ENCODE measurements at places on chromosomes 5 and 9. TPM values are rescaled to one million over a fixed set of nuclear protein-coding genes. Genes with fewer than 3 reads are reported as not detected.

The C5orf58 gene
- total RNA-seq = not detected

The CAMK4 gene
- total RNA-seq = 71.8 TPM

DNA sequence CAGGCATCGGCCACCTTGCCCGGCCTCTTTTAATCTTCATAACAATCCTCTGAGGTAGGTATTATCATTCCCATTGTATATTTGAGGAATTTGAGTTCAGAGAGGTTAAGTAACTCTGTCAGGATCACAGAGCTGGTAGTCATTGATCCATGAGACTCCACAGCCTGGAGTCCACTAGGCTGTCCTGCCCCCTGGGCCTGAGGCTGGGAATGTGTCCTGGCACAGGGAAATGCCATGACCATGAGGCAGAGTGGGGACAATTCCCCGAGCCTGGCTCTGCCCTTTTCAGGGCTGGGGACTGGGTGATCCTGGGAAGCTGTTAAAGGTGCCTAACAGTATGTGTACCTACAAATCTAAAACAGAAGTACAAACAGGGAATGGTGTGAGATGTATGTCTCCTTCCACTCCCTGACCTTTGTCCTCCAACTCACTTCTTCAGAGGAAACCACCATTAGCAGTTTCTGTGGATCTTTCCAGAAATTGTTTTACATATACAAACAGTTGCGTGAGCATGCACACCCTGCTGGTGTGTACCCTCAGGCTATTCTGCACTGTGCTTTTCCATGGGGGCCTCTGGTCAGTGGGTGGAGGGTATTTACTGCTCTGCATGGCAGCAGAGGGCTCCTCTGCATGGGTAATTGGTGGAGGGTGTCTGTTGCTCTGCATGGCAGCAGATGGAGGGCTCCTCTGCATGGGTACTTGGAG is 53.8 kb downstream of the NDST1 start:
- DNase-seq = no peak

DNA sequence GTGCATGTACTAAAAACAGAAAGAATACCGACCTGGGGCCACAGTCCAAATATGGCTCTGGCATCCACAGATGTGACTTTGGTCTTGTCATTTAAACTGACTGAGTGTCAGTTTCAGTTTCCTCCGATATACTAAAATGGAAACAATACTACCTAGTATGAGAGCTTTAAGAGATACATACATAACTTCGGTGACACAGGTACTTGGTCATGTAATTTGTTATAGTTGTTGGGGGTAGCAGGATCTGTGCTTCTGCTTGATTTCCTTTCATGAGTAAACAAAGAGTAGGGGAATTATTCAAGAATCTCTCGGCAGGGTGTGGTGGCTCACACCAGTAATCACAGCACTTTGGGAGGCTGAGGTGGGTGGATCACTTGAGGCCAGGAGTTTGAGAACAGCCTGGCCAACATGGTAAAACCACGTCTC is 32.1 kb downstream of the MTMR12 start:
- DNase-seq = no peak

- peak; percentile 29 for DNase-seq
These were observed 15.0 kb downstream of the HMHB1 start for GRCh38 chr5:143826951-143827444.

GRCh38 chr9:92978345-92978875 is 31.1 kb downstream of the FGD3 start:
- DNase-seq = no peak

DNA sequence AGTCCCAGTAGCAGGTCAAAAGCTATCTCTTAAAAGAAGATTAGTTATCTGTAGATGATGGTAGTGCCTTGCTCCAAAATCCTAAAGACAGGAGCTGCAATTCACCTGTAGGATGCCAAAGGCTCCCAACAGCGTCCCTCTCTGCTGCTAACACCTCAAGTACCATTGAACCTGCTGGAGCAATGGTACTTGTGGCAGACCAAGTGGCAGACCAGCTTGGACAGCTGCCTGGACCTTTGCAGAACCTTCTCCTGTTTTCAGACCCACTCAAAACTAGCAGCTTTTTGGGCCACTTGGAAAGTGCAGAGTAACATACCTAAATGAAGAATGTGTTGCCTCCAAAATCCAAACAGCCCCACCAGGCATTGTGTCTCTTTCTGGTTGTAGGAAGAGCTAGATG is 6.9 kb upstream of the CCDC180 start:
- DNase-seq = no peak

All from activated T-helper 2 cell treated with anti-CD3 and anti-CD28 coated beads, Interferon-gamma antibody, Interleukin-2, Interleukin-4, amounts not matched to agents 10 μg/mL and 5 μg/mL and 100 μg/mL, durations not matched to agents 14 hours and 24 hours and 36 hours (primary cell).